ENCODE measurements at places on chromosomes 16 and 17.

GRCh38 chr16:20879175-20880040, 20.8 kb downstream of the DCUN1D3 start:
- DNase-seq = no peak

- DNase-seq = no peak
Measured at GRCh38 chr16:86018487-86018886, 119.5 kb downstream of the IRF8 start.

DNA sequence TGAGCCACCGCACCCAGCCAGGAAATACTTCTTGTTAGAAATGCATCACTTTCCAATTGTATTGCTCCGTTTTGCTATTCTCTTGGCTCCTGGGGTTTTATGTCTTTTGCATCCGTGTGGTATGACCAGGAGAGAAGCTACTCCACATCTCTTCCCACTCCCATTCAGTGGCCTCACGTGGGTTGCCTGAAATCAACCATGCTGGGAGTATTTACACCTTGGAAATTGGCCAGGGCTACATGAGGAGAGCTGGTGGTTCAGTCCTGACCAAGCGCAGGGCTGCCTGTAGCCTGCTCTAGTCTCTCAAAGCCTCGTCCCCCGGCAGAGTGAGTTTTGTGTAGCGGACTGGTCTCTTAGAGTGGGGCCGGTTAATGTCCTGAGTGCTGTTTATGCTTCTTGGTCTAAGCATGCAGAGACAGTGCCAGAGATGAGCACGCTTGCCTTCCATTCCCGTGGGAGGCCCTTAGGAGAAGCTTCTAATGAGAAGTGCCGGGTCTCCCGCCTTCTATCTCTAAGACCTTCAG, 3.8 kb downstream of the WFDC1 start:
- DNase-seq = no peak

- no peak for DNase-seq
Measured at GRCh38 chr16:57660715-57661463, 7.2 kb upstream of the ADGRG3 start.

GRCh38 chr17:12088035-12088434, 67.4 kb downstream of the MAP2K4 start:
- no peak for DNase-seq

DNA sequence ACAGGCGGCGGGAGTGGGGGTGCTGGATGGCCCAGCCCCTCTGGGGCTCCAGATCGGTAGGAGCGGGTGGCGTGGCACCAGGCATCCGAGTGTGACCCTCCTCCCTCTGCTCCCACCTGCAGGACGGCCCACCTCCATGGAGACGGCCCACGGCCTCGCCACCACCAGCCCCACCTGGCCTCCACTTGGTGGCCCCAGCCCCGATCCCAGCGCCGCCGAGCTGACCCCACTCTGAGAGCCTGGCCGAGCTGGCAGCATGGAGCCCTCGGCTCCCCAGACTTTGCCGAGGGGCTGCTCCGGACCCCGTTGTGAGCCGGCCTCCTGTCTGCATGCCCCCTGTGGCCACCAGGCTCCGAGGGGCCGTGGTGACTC, 4.7 kb upstream of the NUDT16L1 start:
- no peak for DNase-seq

DNA sequence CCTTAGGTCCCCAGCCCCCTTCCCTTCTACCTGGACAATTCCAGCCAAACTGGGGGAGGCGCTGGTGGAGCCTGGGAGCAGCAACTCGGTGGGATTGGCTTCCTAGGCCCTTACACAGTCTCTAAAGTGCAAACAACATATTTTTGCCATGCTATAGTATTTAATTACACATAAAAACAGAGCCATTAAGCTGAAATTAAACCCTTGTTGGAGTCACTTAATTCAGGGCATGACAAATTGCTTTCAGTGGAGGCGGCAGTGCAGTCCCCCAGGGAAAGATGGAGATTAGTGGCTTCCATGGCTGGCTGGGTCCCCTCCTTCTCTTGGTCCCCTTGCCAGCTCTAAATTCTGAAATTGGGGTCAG, 17.3 kb downstream of the IGFBP4 start:
- no peak for DNase-seq

- no peak for DNase-seq
Measured at GRCh38 chr16:70399381-70399780, 39.5 kb downstream of the ST3GAL2 start.

Data from CD4-positive, alpha-beta T cell treated with Interleukin-6 at 100 ng/mL for 8 hours (primary cell).